ENCODE measurements at places on chromosomes 16 and 17.
A peak's percentile ranks its signal among the peaks of the same experiment; 100 is the strongest.

DNA sequence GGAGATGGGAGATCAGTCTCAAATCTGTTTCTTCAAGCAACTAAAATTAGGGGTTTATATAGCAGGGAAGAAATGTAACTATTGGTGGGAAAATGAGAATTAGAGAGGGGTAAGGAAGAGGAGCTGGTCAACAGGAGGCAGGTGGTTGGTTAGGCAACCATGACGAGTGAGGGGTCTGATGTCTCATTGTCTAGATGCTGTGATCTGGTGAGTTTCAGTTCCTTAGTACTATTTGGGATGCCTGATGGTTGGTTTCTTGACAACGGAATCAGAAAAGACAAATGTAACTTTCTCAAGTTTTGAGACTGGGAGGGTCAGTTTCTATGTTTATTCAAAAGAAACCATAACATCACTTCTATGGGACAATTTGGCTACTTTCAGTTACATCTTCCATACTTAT is 415.3 kb upstream of the C16orf82 start:
- no peak for DNase-seq

GRCh38 chr16:16907089-16907488 is 528.1 kb downstream of the NPIPA7 start:
- DNase-seq, result no peak

- DNase-seq, result peak; percentile 31
These were observed 59.8 kb upstream of the ARL4D start for GRCh38 chr17:43338886-43339516.

- no peak for DNase-seq
These were observed 12.9 kb upstream of the CACNG4 start for GRCh38 chr17:66951605-66951953.

GRCh38 chr17:7233701-7234082 is 625 bp downstream of the DVL2 start:
- no peak for DNase-seq

DNA sequence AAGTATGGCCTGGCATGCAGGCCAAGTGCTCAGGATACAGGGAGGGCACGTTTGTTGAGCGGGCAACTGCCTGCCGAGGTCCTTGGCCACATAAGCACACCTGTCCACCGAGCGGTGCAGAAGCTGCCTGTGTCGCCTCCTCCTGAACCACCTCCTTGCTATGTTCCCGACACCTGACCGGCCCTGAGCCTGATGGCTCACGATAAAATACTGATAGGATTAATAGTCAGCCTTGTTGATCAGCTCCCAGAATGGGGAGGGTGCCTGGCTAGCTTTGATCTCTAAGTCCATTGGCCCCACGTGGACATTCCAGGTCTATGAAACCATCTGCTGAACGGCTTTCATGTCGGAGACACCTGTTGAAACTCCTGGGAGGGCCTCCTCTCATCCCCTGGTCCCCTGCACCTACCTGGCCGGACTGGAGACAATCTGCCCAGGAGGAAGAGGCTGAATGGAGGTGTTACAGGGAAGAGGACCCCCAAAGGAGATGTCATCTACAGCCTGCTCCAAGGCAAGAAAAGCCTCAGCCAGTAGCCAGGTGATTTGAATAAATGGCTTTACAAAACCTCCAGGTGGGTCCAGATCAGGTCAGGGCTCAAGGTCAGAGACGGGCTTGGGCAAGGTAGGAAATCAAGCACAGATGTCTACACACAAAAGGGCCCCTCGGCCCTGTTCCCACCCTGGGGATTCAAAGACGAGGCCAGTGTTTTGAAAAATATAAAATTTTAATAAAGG is 33.4 kb downstream of the AXIN2 start:
- no peak for DNase-seq

- no peak for DNase-seq
These were observed 19.9 kb downstream of the ZNF200 start for GRCh38 chr16:3214904-3215600.

GRCh38 chr16:51473091-51473490 is 322.0 kb upstream of the SALL1 start:
- DNase-seq, result no peak

- DNase-seq, result no peak
These were observed 683 bp downstream of the LCAT start for GRCh38 chr16:67943256-67943618.

DNA sequence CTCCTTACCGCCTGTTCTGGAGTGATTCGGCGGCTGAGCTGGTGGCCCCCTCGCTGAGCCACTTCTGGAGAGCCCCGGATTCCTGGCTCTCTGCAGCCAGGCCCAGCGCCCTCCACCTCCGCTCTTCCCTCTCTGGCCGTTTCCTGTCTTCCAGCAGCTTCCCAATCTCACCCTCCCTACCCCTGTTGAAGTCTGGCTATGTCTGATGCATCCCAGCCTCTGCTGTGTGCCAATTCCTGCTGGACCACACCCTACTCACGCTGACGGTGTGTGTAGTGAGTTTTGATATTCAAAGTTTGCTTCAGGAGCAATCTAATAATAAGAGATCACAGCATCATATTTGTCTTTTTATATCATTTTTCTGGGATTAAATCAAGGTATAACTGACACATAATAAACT is 9.4 kb downstream of the CD300LD start:
- DNase-seq, result no peak
